ENCODE measurements at places on chromosomes 1 and 21.

- no peak for DNase-seq
Measured at GRCh38 chr1:224670506-224670905, 54.4 kb downstream of the CNIH3 start.

GRCh38 chr1:167799747-167800146, 78.0 kb downstream of the MPZL1 start:
- no peak for DNase-seq

DNA sequence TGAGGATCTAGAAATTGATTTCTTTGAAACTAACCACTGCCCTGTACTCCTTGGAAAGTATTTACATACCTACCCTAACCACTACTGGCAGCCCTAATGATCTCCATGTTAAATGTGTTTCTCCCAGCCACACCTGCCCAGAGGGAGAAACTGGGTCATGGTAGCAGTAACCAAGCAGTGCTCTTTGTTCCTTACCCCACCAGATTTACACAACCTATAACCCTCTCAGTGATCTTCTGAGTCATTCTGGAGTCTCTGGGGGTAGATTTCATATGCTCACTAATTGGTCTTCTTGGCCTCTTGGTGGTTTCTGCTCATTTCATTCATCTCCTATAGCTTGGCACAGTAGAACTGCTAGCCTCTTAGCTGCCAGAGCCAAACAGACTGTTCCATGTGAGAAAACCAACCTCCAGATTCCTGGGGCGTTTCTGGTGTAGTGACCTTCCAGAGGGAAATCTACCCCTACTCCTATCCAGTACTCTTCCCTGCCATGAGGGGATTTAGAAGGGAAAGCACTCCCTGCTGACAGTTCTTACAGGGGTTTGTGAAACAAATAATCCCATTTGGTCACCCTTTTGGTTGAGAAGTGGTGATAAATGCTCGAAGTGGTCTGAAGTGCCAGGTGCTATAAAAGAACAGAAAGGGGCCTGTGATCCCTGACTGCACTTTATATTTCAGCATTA, 36.2 kb upstream of the LRIG2 start:
- no peak for DNase-seq

DNA sequence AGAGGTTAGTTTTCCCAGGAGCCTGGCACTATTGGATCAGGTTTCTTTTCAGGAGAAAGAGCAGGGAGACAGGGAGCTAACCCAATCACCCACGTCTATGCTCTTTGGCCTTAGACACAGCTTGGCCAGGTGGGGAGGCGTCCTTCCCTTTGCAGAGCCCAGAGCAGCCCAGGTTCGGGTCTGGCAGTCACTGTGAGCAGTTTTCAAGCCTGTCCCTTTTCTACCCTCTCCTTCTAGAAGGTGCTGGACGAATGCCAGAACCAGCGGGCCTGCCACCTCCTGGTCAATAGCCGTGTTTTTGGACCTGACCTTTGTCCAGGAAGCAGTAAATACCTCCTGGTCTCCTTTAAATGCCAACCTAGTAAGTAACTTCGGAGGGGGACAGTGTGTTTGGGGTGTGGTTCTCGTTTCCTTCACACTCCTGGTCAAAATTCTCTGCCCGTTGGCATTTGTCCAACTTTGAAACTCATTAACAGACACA, 44.9 kb downstream of the EVA1C start:
- peak; percentile 11 for DNase-seq

DNA sequence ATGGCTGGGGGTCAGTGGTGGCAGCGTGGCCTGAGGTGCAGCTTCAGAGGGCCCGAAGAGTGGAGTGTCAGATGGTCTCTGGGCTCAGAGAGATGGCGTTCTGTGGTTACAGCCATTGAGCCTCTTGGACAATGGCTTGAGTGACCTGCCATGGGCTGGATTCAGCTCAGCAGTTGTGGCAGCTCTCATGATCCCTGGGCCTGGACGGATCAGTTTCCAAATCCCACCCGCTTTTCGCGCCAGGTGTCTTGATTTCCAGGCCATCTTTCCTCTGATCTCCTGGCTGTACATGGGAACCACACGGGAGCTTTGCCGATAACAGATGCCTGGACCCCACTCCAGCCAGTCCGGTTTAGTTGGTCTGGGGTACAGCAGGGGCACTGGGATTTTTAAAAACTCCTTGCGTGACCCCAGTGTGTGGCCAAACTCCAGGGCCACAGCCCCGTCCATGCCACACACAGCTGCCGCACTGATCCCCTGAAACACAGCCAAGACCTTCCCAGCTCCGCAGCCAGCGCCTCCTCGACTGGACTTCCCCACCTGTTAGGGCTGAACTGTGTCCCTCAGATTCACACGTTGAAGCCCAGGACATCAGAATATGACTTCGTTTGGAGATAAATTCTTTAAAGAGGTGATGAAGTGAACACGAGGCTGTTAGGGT, 67.9 kb downstream of the ATP5PO start:
- no peak for DNase-seq

DNA sequence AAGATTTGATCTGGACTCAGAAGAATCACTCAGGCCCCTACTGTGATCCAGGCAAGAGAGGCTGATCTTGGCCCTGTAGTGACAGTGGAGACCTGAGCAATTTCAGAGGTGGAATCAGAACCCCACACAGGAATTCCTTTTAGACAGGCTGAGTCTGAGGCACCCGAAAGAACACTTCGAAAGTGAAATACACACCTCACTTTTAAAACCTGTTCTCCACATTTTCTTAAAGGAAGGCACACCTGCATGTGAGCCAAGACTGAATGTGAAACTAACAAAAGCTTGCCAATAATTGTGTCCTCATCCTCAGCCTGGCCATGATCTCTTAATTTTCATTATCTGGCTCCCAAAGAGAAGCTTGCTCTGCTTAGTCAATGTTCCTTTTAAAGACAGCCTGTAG, 32.2 kb downstream of the SIPA1L2 start:
- no peak for DNase-seq

Data from COR-L47 (cell line).